ENCODE measurements at places on chromosomes 11 and 22.

DNA sequence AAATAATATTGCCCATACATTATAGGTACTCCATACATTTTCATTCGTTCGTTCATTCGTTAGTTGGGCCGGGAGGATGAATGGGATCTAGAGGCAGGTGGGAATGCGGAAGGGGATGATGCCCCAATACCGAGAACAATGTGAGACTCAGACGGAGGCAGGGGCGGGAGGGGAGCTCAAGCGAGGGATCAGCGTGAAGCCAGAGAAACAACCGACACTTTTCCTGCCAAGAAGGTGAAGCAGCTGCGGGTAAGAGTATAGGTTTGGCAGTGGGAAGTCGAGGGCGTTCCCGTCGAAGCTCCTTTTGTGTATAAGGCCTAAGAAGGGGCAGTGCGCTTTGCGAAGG, 1.1 kb upstream of the ARHGEF17 start:
- no peak for ATAC-seq

GRCh38 chr11:97610000-97610399, 1220.2 kb downstream of the JRKL start:
- no peak for ATAC-seq

- no peak for ATAC-seq
Observed at GRCh38 chr11:12603143-12604088, 70.8 kb upstream of the TEAD1 start.

GRCh38 chr22:25113316-25113721, 86.3 kb upstream of the CRYBB3 start:
- no peak for ATAC-seq

All from activated T-helper 17 cell treated with anti-CD3 and anti-CD28 coated beads, Interleukin-2, amount 50 U/mL, for 72 hours (primary cell).